ENCODE measurements at places on chromosomes 7 and 10. TPM values are rescaled to one million over a fixed set of nuclear protein-coding genes. Genes with fewer than 3 reads are reported as not detected.

DNA sequence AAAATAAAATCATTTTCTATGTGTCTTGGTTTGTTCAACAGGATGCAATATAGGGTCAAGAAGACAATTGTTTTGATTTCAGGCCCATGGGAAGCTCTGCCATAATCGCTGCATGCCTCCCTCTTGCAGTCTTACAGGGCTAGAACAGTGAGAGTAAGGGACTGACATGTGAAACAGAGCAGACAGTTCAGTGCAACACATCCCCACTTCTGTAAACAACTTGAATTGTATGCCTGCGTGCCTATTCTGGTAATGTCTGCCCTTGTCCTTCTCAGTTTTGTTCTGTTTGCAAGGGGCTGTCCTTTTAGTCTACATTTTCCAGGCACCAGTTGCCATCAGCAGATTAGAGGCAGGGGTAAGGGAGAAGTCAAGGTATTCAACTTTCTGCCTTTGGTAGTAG, 34.8 kb upstream of the GPR37 start:
- DNase-seq = no peak

GRCh38 chr7:103651593-103652377, 205.8 kb upstream of the SLC26A5 start:
- no peak for DNase-seq

- peak; percentile 17 for DNase-seq
Measured at GRCh38 chr7:37832194-37832593, 16.2 kb upstream of the NME8 start.

DNA sequence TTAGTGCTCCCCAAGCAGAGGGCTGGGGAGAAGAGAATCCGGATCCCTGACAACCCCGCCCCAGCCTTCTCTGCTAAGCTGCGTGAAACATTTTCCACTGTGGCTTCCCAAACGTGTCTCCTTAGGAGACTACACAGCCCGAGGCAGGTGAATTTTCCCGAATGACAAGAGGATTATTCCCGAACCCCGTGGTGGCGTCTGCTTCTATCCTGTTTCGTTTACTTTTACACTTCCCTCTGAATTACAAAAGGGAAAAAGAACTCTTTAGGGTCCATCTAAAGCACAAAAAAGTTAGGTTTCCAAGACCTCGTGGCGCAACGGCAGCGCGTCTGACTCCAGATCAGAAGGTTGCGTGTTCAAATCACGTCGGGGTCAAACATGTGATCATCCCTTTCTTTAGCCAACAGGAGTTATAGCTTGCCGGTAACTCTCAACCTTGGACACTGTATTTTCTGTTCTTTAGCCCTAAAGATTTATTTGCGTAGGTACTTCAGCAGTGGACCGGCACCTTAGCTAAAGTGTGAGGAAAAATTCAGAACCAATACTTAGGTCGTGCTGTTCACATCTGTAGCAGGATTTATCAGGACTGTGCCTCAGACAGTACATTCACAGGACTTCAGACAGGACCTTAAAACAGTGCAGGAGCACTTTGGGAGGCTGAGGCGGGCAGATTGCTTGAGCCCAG, 3.2 kb upstream of the ZNF789 start:
- DNase-seq = peak; percentile 54

DNA sequence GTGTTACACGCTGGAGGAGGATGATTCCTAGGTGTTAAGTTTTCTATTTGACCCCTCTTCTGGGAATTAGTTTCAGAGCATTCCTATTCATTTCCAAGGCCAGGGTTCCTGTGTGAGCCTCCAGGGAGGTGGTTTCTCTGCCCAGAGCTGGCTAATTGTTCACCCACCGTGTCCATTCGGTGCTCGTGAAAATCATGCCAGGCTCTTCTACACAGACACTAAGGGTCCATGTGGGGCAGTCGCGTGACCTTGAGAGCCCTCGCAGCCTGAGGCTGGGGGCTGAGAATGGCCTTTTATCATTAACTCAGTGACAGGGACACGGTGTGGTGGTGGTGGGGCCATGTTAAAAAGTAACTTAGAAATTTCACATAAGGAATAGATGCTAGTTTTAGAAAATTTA, 83.7 kb downstream of the EMX2 start:
- DNase-seq = no peak

GRCh38 chr10:74165530-74165901, 14.5 kb downstream of the ADK start:
- peak; percentile 20 for DNase-seq

GRCh38 chr7:24472093-24472492, 101.2 kb upstream of the PALS2 start:
- DNase-seq = peak; percentile 54

- DNase-seq = no peak
Measured at GRCh38 chr7:82904871-82905270, 257.8 kb downstream of the PCLO start.

Gene PDE1C
- total RNA-seq = 0.53 TPM

Gene CRHR2
- total RNA-seq = not detected
